ENCODE measurements at places on chromosomes 11 and 22. TPM values are rescaled to one million over a fixed set of nuclear protein-coding genes. Genes with fewer than 3 reads are reported as not detected.

DNA sequence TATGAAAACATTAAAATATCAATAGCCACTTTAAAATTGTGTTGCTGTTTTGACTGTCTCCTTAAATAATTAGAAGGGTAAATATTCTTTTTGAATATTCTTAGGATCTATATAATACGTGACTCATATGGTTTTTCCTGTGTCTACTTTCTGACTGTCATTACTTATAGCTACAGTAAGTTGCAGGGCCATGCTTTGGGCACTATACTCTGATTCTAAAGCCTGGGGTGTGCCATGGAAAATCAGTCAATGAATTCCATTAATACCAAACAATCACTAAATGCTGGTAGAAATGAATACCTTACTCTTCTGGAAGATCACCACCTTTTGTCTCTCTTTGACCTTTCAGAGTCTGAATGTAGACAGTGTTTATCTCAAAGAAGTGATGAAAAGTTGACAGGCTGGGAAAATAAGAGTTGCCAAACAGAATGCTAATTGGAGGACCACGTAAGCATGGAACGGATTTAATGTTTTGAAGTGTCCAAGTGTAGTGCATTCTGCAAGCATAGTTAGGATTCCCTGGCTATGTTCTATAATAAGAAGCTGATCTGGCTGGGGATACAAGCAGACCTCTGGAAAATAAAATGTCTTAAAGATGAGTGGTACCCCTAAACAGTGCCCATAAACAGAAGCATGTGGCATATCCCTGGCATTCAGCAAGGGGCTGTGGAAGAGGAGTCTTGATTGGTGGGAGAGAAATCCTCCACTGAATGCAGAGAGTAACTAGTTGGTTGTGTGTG, 16.8 kb downstream of the LUZP2 start:
- no peak for DNase-seq

GRCh38 chr11:70675697-70676374, 277.5 kb downstream of the CTTN start:
- no peak for DNase-seq

- DNase-seq = no peak
Observed at GRCh38 chr11:19379465-19379864, 138.7 kb upstream of the E2F8 start.

- DNase-seq = no peak
Observed at GRCh38 chr22:47944941-47945340, 1182.5 kb downstream of the TBC1D22A start.

DNA sequence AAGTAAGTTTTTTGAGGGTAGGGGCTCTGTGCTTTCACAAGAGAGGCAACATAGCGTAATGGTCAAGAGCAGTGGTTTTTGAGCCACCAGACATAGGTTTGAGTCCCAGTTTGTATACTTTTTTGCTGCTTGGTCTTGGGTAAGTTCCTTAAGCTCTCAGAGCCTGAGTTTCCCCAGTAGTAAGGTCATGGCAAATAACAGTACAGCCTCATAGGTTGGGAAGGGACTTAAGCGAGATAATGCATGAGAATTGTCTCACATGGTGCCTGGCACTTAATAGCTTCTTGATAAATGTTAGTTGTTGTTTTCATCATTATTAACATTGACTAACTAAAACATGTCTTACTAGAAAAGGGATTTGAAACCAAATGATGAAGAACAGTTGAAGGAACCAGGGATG, 83.1 kb downstream of the ARFGAP2 start:
- no peak for DNase-seq

DNA sequence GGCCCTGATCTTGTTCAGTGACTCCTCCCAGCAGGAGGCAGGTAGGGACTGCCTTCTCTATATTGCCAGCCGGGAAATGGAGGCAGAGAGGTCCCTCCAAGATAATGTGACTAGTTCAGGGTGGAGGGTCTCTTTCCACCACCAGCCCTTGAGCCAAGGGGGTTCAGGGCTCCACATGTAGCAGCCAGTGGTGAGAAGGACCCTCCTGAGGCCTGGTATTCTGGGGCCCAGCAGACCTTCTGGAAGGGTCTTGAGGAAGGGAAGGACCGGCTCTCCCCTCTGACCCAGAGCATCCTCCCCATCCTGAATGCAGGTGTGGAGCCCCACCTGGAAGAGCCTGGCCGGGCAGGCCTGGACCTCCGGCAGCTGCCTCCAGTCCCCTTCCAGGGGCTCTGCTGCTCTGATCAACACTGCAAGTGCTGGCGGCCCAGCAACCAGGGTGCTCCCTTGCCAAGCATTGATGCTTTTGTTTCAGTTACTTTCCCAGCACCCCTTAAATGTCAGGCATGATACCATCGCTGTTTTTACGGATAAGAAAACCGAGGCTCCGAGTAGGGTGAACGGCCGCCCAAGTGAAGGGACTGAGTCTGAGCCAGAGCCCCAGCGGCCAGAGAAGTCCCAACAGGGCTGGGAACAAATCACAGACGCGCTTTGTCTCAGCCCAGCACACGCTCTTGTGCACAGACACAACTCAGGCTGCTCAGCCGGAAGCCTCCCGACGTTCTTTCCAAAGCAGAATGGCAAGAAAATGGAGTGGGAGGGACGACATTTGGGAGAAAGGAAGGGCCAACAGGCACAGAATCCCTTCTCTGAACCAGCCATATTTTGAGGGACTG, 38.8 kb downstream of the DKK3 start:
- DNase-seq = no peak

DNA sequence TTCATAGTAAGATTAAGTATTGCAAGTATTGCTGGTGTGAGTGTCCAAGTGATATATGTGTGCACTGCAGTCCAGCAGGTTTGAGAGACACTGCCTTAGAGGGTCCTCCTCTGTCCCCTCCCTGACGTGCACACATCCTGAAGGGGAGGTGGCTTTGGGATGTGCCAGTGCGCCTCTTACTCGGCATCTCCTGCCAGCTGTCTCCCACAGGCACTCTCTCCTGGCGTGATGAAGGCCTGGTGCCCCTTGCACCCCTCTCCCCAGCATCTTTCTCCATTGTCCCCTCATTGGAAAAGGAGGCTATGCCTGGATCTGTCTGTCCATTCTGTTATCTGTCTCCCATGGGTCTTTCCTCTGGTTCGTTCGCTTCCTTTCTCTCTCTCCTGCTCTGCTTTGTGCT, 24.2 kb downstream of the GTPBP1 start:
- DNase-seq = no peak

Gene C11orf21
- total RNA-seq = not detected

Gene CECR2
- 2.1 TPM for total RNA-seq

Gene GLYAT
- not detected for total RNA-seq

Gene KIAA1671
- 85.1 TPM for total RNA-seq

Gene OR8G5
- not detected for total RNA-seq

Gene UPB1
- total RNA-seq = 0.30 TPM

Gene RBX1
- total RNA-seq = 74.7 TPM

Gene OR4C3
- not detected for total RNA-seq

Gene ADSL
- 86.2 TPM for total RNA-seq

Gene MRPL16
- 63.9 TPM for total RNA-seq

Gene TMEM45B
- total RNA-seq = not detected

Data from endothelial cell of umbilical vein (primary cell).